ENCODE measurements at places on chromosomes 1 and 21.
A peak's percentile ranks its signal among the peaks of the same experiment; 100 is the strongest.

DNA sequence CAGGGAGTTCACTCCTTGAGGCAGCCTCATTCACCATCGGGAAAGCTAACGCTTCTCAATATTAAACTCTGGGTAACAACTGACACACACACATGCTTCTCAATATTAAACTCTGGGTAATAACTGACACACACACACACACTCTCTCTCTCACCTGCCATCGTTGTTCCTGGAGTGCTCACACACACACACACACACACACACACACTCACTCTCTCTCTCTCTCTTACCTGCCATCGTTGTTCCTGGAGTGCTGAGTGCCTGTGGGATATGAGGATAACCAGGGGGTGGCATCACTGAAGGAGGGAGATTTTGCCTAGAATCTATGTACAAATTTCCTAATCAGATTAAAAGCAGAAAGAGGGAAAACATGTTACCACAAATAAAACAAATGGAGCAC, 17.1 kb upstream of the GUCA2A start:
- DNase-seq, result no peak

GRCh38 chr1:232431748-232432147, 198.2 kb downstream of the SIPA1L2 start:
- DNase-seq, result no peak

GRCh38 chr1:228921481-228921880, 186.2 kb downstream of the RHOU start:
- no peak for DNase-seq

GRCh38 chr21:44615911-44616590, 4.2 kb downstream of the KRTAP10-8 start:
- DNase-seq, result no peak

DNA sequence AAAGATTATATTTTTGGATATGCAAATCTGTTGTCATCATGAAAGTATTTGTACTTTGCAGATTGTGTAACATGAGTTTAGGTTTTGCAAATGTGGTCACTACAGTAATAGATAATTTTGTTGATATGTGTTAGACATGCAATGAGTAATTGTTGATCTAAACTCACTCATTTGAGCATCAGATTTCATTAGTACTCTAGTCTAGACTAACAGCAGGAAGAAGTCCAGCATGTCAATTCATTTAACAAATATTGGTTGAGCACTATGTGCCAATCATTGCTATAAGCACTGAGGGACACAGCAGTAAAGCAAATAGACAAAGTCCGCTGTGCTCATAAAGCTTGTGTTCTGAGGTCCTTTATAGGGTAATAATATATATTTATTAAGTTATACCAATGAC, 350.0 kb downstream of the USP25 start:
- peak; percentile 59 for DNase-seq

DNA sequence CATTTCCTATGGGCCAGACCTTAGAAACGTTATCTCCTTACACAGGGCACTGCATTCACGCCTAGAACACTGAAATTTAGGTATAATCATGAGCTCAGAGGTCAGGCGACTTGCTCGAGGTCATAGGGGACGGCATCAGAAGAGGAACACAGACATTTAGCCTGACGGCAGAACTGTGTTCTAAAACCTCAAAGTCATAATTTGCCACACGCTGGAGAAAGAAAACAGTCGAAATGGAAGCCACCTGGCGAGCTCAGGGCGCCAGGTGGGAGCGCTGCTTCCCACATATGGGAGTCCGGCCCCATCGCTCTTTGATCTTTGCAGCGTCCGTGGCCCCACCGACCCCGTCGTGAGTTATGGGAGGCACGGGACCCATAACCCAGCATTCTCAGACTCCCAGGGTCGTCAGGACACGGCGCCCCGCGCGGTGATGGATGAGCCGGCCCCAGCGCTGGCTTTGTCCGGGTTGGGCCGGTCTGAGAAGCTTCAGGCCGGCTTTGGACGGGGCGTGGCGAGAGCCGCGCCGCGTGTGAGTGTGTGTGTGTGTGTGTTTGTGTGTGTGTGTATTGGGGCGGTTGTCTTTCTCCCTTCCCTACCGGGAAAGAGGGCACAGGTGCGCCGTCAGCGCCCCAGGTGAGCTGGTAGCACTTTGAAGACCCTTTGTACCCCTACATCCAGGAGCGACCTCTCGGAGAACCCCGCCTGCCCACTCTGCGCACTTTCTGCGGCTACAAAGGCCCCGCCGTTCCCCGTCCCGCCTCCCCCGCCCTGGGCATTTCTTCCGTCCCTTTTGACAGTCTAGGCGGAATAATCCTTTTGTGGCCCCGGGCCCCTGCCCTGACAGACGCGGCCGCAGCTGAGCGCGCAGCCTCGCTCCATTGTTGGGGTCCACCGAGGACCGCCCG, 861 bp upstream of the DRAXIN start:
- DNase-seq, result no peak

DNA sequence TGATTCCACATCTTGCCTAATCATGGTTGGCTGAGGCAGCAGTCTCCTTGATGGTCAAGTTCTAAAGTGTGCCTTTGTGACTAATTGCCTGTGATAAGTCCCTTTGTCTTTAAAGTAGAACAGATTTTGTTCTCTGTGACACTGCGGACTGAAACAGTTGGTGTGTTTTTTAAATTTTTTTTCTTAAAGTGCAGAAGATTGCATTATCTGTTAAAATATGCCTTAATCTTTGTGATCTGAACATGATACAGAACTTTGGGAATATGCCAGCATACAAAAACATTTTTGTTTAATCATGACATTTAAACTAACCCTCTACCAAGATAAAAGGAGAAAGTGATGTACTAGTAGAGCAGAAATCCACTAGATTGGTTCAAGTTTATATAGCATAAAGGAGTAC, 1260.6 kb upstream of the ADGRL2 start:
- DNase-seq, result no peak

DNA sequence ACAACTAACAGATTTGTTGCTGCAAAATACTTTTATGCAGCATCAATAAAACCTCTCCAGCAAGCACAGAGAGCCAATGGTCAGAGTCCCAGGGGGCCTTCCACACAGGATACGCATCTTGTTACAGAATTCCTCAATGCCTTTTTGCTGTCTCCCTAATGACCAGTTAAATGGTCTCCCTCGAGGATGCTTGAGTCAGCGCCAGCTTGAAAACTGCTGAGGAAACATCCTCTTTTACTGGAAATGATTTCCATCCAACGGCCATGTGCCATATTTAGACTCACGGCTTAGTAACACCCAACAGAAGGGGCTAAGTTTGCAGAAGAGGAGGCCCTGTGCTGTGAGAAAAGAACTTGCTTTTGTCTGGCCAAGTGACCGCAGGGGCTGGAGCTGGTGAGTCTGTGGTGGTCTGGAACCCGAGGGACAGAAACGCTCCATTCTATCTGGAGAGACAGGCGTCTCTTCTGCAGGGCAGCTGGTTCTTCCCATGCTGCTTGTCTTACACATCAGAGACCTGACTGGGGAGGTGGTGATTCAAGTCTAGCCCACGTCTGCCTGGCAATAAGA, 496.4 kb downstream of the SETD4 start:
- peak; percentile 100 for DNase-seq

DNA sequence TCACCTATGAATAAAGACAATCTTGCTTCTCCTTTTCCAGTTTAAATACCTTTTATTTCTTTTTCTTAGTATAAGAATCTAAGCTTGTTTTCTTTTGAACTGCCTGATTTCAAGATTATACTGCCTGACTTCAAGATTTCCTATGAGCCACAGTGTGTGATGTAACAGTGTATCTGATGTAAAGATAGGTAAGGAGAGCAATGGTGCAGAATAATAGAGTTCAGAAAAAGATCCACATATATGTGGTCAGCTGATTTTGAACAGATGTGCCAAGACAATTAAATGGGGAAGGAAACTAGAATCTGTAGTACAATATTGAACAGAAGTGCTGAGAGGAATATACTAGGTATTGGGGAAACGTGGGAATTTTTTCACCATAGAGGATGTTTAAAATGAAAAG, 21.0 kb downstream of the EXO1 start:
- no peak for DNase-seq

GRCh38 chr1:33324677-33325575, 4.0 kb upstream of the A3GALT2 start:
- no peak for DNase-seq

DNA sequence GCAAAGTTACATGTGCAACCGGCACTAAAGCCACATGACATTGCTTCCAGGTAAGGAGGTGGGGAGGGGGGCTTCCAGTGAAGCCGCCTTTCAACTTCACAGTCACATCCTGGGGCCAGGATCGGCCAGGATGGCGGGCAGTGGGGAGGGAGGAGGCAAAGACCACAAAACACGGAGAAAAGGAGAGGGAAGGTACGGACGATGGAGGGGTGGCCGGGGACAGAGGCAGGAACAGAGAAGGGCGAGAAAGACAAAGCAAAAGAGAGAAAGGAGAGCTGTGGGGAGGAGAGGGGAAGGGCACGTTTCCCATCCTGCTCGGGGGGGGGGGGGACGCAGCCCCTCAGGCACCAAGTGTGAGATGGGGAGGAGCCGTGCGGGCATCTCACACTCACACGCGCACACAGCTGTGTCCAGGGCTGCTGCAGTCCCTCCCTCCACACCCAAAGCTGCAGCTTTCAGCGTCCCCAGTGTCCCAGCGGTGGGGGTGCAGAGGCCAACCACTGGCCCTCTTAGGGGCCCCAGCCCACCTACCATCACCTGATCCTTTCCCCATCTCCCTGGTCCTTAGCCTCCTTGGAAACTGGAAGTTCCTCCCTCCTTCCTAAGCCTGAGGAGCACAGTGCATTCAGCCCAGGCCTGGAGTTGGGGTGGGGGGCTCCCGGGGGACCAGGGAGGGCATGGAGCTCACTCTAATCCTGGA, 2.4 kb downstream of the SH2D5 start:
- DNase-seq, result no peak

DNA sequence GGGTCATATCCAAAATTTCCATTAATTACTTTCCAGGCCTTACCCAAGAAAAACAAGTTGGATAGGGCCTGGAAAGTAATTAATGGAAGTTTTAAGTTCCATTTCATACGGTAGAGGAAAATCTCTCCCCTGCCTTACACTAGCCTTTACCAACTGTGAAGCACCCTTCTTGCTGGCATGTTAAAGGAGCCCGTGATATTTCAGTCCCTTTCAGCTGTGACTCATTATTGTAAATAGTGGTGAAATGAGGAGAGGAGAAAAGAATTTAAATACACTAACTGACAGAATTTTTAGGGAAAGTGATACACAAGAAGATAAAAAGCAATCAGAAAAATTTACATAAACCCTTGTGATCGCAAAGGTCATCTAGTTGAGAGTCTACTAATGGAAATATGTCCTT, 20.3 kb upstream of the KAZN start:
- DNase-seq, result peak; percentile 31

DNA sequence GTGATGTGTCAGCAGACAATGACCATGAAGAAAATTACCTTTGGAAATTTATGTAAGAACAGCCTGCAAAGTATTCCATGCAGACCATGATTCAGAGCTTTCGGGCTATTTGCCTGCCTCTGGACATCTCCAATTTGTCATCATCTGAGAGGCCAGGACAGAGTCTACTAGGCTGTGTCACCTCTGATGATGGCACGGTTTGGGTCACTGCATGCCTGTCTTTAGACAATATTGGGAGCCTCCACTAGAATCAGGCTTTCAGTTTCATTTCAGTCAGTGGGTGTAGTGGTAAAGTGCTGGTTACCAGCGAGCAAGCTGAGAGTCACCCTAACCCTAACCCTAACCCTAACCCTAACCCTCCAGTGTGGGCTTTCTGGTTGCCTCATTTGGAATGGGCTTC, 80.8 kb downstream of the KCNJ6 start:
- no peak for DNase-seq

DNA sequence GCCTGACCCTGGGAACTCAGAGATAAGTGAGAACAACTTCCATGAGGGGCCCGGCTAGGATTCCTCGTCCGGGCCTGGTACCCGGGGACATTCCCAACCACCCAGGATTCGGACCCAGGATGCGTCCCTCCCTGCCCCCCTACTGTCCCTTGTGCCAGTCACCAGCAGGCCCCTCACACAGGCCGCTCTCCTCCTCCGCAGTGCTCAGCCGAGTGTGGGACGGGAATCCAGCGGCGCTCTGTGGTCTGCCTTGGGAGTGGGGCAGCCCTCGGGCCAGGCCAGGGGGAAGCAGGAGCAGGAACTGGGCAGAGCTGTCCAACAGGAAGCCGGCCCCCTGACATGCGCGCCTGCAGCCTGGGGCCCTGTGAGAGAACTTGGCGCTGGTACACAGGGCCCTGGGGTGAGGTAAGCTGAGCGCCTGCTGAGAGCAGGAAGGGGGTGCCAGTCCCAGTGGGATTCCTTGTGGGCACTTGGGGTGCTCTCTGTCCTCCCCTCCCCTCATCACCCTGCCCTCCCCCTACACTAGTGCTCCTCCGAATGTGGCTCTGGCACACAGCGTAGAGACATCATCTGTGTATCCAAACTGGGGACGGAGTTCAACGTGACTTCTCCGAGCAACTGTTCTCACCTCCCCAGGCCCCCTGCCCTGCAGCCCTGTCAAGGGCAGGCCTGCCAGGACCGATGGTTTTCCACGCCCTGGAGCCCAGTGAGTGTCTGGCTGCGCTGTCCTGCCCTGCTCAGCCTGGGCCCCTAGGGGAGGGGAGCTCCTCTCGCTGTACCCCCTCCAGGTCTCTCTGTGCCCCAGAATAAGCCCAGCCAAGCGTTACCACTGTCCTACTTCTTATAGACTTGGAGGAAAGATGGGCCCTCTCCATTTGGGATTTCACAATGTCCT, 9.8 kb downstream of the ADAMTSL4 start:
- no peak for DNase-seq

GRCh38 chr1:175132436-175132835, 60.1 kb downstream of the KIAA0040 start:
- DNase-seq, result peak; percentile 93

DNA sequence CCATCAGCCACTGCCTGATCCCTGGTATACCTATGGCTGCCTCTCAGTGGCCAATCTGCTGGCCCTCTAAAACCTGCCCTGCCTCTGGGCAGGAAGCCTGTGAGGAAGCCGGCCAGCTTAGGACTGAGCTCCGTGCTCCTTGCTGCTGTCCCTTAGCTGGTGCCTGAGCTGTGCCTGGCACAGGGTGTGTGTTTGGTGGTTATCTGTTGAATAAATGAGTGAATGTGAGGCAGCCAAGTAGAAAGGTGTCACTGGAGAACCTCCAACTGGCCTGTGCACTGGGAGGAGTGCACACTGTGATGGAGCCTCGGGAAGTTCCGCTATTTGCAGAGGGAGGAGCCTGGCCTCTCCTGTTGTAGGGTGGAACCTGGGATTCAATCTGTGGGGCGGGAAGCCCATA, 63.4 kb upstream of the STUM start:
- no peak for DNase-seq

GRCh38 chr1:147760481-147761260, at the start of gene GJA5:
Gene GJA5, minus strand, starts transcription at chr1:147760602. Its CDS starts 1,364 bp downstream, at chr1:147759238.
- DNase-seq, result peak; percentile 19

- DNase-seq, result no peak
Observed at GRCh38 chr1:174940646-174941175, 59.0 kb upstream of the CACYBP start.

- DNase-seq, result peak; percentile 12
Observed at GRCh38 chr1:102628109-102628613, 480.2 kb downstream of the COL11A1 start.

- DNase-seq, result no peak
Observed at GRCh38 chr1:176220100-176220689, 13.1 kb upstream of the COP1 start.

DNA sequence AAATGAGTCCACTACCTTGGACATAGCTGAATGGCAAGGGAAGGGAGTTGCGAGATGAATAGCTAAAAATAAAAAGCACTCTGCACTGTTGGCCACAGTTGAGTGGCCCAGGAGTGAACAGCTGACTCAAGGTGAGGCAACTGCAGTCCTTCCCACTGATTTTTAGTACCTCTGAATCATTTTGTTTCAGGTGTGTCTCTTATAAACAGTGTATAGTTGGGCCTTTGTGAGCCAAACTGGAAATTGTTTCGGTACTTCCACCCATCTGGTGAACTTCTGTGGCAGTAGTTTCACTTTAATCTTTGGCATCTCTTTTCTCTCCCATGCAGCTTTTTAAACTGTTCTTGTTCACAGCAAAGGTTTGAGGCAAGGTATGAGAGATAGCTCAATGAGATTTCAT, 122.7 kb downstream of the VAV3 start:
- no peak for DNase-seq
